Endothelial cell of umbilical vein (primary cell): ENCODE measurements at places on chromosomes 7 and 10. TPM values are rescaled to one million over a fixed set of nuclear protein-coding genes. Genes with fewer than 3 reads are reported as not detected.

DNA sequence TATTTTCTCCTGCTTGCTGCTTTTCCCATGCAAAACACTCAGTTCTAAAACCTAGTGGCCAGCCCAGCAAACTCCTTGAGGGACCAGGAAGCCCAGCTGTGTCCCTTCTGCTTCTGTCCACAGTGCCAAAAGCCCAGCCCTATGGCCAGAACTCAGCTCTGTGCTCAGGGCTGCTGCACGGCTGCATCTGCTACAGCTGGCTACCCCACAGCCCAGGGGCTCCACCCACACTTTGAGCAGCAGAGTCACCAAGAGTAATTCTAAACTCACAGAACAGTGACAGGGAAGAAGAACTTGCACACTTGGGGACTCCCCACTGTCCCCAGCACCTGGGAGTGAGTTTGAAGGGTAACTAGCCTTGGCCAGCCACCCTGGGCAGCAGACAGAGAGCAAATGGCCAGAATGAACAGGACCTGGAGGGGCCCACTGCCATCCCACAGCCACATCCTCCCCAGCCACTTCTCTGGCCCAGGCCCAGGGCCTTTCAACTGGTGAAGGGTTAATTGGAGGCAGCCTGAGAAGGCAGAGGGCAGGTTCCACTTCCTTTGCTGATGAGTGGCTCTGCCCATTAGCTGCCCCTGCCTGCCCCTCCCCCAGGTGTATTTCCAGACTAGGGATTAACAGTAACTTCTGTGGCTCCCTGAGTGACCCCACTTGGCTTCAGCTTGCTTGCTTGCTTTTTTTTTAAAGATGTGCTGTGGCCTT lies 28.1 kb upstream of the TRIM8 start:
- DNase-seq: no peak
- no peaks in the 10 kb centered on the region for H3K36me3 ChIP-seq
- no peaks in the 10 kb centered on the region for H3K27me3 ChIP-seq
- H3K27ac ChIP-seq: no peak overlapping the region
- peaks cover 52% of the 10 kb centered on the region for H3K4me1 ChIP-seq
- H3K4me3 ChIP-seq: no peak overlapping the region

Gene SHTN1
- total RNA-seq: 29.7 and 36.5 TPM in 2 replicates

- no peaks in the 10 kb centered on the region for H3K36me3 ChIP-seq
- H3K27me3 ChIP-seq: no peaks in the 10 kb centered on the region
- H3K4me3 ChIP-seq: no peak overlapping the region
- H3K4me1 ChIP-seq: no peaks in the 10 kb centered on the region
Observed at GRCh38 chr10:59269651-59270050, 92.7 kb downstream of the FAM13C start.

Gene HOXA5
- total RNA-seq: 18.8 and 21.4 TPM in 2 replicates

DNA sequence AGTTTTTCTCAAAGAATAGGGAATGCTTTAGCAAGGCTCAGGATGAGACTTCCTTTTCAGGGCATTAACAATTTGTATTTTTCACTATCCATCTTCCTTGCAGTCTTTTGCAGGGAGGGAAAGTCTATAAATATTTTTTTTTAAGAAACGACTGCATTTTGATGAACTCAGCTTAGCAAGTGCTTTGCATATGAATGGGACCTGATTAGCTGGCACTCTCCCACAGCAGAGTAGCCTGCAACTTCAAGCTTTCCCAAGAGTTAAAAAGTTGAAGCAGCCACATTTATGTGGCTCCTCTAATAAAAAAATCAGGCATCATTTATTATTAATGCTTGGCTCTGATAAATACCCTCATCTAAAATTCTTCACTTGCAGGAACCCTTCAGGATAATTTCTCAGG lies 134.0 kb downstream of the GRID1 start:
- no peak overlapping the region for H3K4me3 ChIP-seq
- no peak overlapping the region for H3K27ac ChIP-seq
- DNase-seq: no peak
- H3K4me1 ChIP-seq: no peaks in the 10 kb centered on the region

GRCh38 chr7:95394370-95394769 lies 1.8 kb downstream of the PON3 start:
- H3K27me3 ChIP-seq: no peaks in the 10 kb centered on the region
- H3K4me3 ChIP-seq: no peak overlapping the region
- H3K27ac ChIP-seq: no peak overlapping the region
- peaks cover 4% of the 10 kb centered on the region for H3K4me1 ChIP-seq
- H3K36me3 ChIP-seq: no peaks in the 10 kb centered on the region

DNA sequence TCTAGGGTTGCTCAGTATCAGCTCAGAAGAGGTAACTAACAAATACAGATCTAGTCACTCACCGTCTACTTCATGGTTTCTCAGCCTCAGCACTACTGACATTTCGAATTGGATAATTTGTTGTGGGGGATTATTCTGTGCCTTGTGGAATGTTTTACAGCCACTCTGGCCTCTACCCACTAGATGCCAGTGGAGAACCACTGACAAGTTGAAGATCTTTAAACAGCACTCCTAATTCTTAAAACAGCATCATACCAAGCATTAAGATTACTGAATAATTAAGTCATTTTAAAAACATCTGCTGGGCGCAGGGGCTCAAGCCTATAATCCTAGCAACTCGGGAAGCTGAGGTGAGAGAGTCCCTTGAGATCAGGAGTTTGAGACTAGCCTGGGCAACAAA lies 82.6 kb downstream of the UPF2 start:
- H3K4me1 ChIP-seq: no peaks in the 10 kb centered on the region
- H3K36me3 ChIP-seq: peaks cover 22% of the 10 kb centered on the region
- no peak overlapping the region for H3K4me3 ChIP-seq
- no peak for DNase-seq

Gene ZPBP
- total RNA-seq: not detected in 2 replicates

Gene TRPV5
- total RNA-seq: not detected in 2 replicates

Gene ACTL6B
- not detected in 2 replicates for total RNA-seq

Gene CPXM2
- total RNA-seq: 0.42 and 2.7 TPM in 2 replicates

DNA sequence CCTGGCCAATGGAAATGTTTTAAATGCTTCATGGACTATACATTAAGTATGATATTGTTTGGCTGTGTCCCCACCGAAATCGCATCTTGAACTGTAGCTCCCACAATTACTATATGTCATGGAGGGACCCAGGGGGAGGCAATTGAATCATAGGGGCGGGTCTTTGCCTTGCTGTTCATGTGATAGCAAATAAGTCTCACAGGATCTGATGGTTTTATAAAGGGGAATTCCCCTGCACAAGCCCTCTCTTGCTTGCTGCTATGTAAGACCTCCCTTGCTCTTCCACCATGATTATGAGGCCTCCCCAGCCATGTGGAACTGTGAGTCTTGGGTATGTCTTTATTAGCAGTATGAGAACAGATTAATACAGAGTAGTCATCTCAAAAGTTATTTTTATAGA lies 32.4 kb upstream of the GRB10 start:
- H3K36me3 ChIP-seq: no peaks in the 10 kb centered on the region
- DNase-seq: no peak
- no peak overlapping the region for H3K27ac ChIP-seq
- H3K4me1 ChIP-seq: peaks cover 24% of the 10 kb centered on the region
- H3K4me3 ChIP-seq: no peak overlapping the region

Gene AGBL3
- total RNA-seq: 3.2 and 3.4 TPM in 2 replicates

- H3K4me3 ChIP-seq: no peak overlapping the region
- H3K4me1 ChIP-seq: no peaks in the 10 kb centered on the region
- no peak overlapping the region for H3K27ac ChIP-seq
- no peak for DNase-seq
- no peaks in the 10 kb centered on the region for H3K36me3 ChIP-seq
Observed at GRCh38 chr10:74206746-74207145, 55.7 kb downstream of the ADK start.

DNA sequence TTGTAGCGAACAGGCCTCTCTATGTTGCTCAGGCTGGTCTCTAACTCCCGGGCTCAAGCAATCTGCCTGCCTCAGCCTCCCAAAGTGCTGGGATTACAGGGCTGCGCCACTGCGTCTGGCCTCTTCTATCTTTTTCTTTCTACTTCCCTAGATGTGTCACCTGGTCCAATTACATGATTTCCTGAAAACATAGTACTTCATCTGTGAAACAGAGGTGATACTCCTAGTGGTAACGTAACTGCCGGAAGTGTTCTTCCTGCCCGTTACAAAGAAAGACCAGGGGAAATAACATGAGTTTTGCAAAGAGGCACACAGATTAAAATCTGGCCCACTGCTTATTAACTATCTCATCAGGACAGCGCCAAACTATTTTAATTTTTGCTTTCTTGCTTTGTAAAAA lies 18.4 kb upstream of the HGF start:
- no peaks in the 10 kb centered on the region for H3K36me3 ChIP-seq
- H3K27me3 ChIP-seq: no peaks in the 10 kb centered on the region
- H3K27ac ChIP-seq: no peak overlapping the region
- DNase-seq: no peak

Gene CPEB3
- total RNA-seq: 2.2 and 2.3 TPM in 2 replicates
